Activated CD4-positive, alpha-beta T cell treated with anti-CD3 and anti-CD28 coated beads for 36 hours (primary cell): ENCODE measurements at places on chromosomes 5 and 9.

GRCh38 chr5:135600971-135601381, 22.2 kb upstream of the CXCL14 start:
- no peak for DNase-seq

- DNase-seq, result no peak
Measured at GRCh38 chr5:175470781-175471180, 7.6 kb upstream of the SFXN1 start.

DNA sequence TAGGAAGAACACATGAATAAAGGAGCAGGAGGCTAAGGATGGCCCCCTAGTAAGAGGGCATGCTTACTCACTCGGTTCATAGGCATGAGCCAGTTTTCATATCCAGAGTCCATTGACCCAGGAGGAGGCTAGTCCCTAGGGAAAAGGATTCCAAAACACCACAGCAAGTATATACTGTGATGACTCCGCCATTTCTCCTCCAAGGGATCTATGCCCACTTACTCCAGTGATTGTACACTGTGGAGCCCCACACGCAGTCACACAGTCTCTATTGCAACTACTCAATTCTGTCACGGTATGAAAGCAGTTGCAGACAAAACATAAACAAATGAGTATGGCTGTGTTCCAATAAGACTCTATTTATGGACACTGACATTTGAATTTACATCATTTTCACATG, 117.7 kb upstream of the ALDH1B1 start:
- no peak for DNase-seq

DNA sequence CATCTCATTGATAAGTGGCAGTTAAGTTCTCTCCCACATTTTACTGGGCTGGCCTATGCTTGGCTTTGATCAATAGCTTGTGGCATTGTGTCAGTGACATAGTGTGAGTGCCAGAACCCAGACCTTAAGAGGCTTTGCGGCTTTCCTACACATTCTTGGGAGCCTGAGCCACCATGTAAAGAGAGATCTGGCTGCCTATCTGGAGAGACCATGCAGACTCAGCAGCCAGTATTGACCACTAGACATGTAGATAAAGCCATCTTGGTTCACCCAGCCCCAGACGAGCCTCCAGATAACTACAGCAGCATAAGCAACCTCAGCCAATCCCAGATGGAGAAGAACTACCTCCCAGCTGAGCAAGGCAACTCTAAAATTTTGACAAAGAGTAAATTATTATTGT, 28.6 kb downstream of the C9orf153 start:
- DNase-seq, result no peak

DNA sequence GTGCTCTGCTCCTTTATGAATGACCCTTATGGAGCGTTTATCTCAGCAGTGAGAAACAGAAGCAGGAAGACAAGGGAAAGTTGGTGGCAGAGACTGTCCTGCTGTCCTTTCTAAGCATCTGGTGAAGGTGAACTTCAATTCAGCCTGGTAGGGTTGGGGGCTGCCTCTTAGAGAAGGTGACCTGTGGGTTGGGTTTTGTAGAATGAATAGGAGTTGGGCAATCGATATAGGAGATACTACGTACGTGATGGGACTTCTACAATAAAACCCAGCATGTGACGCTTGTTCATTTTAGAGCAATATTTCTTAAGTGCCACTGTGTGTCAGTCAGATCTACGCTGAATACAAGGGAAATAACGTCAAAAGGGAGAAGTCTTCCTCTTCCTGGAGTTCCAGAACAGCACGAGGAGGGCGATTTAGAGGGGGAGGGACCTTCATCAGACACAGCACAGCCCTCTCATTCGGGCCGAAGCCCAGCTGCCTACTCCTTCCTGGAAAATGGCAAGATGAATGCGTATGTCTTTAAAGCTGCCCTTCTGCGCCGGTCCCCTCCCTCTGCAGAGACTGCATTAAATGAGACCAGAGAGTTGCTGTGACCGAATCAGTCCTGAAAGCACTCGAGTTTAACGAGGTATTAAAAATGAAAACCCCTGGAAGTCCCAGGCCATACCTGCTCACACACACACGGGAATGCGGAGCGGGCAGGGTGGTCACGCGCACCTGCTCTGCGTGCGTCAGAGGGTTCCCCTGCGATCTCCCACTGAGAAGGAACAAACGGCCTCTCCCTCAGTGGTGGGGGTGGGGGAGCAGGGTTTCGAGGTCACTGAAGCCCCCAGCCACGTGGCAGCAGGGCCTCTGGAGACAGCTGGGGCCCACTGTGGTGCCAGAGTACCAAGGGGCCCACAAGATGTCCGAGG, 85.3 kb upstream of the SARDH start:
- no peak for DNase-seq

GRCh38 chr5:131264451-131265099, 722 bp downstream of the CDC42SE2 start:
- peak; percentile 73 for DNase-seq

- no peak for DNase-seq
Measured at GRCh38 chr5:152514827-152515397, 109.8 kb upstream of the NMUR2 start.

- no peak for DNase-seq
Measured at GRCh38 chr9:89006267-89006666, 15.0 kb downstream of the S1PR3 start.

DNA sequence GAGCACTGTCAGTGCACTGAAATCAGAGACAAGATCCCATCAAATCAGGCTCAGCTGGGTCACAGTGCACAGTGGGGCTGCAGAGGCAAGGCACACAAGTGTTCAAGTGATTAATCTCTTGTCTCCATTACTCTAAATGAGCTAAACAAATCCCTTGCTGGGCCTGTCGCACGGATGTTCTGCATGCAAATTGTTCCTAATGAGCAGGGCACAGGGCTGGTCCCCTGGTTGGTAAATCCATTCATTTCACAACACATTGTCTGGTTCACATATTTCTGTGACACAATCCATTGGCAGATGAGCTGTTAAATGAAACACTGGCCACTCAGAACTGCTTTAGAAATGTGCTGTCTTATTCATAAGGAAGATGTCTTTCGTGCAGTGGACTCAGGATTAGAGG, 167.9 kb upstream of the BRINP1 start:
- no peak for DNase-seq

DNA sequence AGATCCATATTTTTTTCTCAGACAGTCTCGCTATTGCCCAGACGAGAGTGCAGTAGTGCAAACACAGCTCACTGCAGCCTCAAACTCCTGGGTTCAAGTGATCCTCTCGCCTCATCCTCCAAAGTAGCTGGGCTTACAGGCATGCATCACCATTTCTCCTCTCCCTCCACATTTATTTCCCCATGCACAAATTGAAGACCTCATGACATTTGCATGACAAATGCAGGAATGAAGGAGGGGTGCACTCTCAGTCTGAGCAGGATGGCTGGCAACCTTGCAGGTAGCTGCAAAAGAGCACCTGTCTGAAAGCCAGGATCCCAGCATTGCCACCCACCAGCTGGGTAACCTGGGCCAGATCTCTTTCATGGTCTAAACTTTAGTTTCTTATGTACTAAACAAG, 111.2 kb downstream of the SH3TC2 start:
- DNase-seq, result no peak

DNA sequence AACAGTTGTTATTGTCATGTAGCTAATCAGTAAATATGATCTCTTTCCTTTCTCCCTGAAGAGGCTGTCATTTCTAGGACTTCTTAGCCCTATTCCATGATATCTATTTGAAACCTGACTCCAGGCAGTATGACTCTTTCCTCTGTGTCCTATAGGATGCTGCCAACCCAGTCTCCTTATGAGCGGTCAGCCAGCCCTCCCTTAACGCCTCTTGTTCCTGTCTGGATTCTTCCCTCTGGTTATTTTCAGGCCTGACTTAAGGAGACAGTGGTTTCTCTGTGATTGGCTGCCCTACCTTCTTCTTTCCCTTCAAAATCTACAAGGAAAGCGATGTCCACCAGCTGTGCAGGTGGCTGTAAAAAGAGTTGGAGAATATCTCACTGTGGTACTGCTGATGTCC, 19.4 kb upstream of the C5orf63 start:
- DNase-seq, result no peak

DNA sequence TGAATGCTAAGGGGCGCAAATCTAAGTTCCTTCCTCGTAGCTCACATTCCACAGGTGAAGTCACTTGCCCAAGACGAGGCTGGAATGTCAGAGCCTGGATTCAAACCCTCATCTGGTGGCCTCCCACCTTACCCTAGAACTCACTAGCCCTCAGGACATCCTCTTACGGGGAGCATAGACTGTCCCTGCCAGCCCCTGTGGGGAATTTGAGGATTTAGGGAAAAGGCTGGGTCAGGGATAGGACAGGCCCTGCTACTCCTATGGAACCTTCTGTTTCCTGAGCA, 45.0 kb downstream of the IRF1 start:
- DNase-seq, result no peak

DNA sequence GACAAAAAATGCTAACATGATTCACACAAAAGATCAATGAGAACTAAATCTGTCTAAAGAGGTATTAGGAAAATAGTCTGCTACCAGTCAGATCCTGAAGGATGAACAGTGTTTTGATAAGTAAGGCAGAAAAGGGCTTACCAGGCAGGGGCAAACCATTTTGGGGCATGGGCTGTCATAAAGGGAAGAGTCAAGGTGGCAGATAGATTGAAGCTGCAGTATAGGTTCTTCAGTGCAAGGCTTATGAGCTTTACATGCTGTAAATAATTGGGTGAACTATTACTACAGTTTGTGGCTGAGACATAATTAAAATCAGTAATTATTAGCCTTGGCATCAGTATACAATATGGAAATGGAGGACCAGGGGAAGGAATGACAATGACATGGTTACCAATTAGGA, 21.8 kb downstream of the CSNK1A1 start:
- no peak for DNase-seq

- no peak for DNase-seq
Measured at GRCh38 chr9:112921549-112921948, 30.9 kb upstream of the SLC46A2 start.

GRCh38 chr9:69303331-69303730, 21.7 kb upstream of the ENTREP1 start:
- DNase-seq, result no peak

DNA sequence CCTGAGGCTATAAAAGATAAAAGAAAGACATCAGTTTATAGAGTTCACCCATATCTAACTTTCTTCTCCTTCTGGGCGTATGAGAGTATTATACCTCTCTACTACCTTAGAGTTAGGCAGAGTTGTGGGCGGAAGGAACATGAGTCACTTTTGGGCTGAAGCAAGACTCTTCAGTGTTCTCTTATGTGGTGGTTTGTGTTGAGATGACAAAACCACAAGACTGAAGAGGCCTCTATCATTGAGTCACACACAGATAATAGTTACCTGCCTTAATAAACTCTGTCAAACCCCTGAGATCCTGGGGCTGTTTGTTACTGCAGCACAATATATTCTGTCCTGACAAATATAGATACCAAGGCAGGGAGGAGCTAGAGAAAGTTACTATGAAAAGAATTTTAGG, 184.2 kb downstream of the EFNA5 start:
- DNase-seq, result peak; percentile 79

GRCh38 chr5:15692706-15693381, 192.9 kb downstream of the FBXL7 start:
- no peak for DNase-seq

DNA sequence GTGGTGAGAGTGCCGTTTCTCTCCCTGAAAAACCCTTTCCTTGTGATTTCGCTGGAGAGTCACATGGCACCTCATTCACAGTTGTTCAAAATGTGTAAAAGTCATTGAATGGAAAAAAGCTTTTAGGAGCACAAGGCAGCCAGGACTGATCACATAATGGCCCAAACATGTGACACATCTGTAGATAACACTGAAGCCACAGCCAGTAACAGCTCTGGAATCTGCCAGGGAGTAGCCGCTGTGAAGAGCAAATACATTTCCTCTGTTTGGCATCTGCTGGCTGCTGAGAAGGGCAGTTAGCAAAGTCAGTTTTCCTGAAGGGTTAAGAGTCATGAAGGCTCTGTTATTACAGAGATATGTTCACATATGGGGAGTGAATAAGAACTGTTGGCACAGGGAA, 271.8 kb downstream of the NNT start:
- DNase-seq, result no peak

- DNase-seq, result no peak
Measured at GRCh38 chr5:149400304-149400703, 21.2 kb upstream of the IL17B start.

GRCh38 chr5:20368571-20369517, 380.8 kb upstream of the CDH18 start:
- no peak for DNase-seq

- no peak for DNase-seq
Measured at GRCh38 chr5:149666212-149666852, 63.8 kb upstream of the PPARGC1B start.

DNA sequence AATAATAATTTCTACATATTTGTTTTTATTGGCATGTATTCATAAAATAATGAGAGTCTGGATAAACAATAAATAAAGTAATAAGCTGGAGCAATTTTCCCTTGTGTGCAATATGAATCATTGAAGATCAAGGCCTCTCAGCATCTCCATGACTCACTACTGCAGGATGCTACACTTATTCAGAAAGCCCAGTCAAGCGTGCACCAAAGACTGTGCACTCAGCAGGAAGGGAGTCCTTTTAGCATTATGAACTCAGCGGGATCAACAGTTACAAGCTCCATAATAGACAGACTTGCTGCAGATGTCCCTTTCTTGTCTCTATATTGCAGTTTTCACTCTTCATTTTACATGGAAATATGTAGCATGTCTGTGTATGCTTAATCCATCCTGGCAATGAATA, 485.3 kb downstream of the CDH9 start:
- no peak for DNase-seq

DNA sequence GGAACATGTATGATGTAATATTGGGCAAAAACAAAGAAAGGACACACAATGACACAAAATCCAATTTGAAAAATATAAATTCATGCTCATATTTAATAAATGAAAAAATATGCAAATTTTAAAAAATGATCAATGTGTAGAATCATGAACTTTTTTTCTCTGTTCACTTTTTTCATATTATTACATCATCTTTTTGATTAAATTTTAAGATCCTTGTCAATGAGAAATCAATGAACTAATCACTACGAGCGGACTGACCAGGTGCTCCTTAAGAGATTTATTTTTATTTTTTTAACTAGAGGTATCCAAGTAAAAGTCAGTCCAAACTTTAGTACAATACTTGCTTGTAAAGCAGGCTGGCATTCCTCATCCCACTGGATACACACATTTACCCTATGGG, 174.1 kb downstream of the CDK5RAP2 start:
- no peak for DNase-seq

DNA sequence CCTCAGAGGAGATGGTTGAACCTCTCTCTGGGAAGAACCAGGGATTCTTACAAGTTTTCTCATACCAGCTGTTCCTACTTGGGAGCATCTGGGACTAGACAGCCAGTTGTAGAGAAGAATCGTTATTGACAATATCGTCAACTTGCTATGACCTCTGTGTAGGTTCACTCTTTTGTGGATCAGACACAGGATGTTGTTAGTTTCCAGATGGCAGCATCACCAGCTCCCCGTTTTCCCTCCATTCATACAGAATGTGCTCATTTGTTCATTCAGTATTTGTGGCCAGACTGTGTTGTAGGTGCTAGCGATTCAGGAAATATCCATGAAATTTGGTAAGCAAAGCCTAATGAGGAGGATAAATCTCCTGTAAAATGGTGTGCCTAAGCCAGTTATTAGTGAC, 3.7 kb downstream of the PDE8B start:
- no peak for DNase-seq

- DNase-seq, result no peak
Measured at GRCh38 chr9:31302620-31303418, 1081.6 kb upstream of the ACO1 start.

- DNase-seq, result no peak
Measured at GRCh38 chr5:148565148-148565547, 89.2 kb downstream of the HTR4 start.
